HFFc6 (cell line): ENCODE measurements at places on chromosomes 7 and 10. TPM values are rescaled to one million over a fixed set of nuclear protein-coding genes. Genes with fewer than 3 reads are reported as not detected.
A peak's percentile ranks its signal among the peaks of the same experiment; 100 is the strongest.

GRCh38 chr10:52673468-52673867 lies 99.1 kb downstream of the MBL2 start:
- no peak for DNase-seq

- no peak for DNase-seq
These were observed 117.3 kb upstream of the PCBD1 start for GRCh38 chr10:71005337-71006305.

DNA sequence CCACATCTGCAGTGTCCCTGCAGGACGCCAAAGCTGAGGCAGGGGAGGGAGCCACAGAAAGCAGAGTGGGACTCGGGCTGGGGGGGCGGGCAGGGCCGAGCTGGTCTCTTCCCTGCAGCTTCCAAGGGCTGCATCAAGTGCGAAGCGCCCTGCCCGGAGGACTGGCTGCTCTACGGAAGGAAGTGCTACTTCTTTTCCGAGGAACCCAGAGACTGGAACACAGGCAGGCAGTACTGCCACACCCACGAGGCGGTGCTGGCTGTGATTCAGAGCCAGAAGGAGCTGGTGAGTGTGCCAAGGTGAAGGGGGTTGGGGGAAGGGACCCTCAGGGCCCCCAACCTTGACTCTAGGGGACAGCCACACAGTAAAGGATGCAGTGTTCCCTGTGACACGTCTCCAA lies 16.7 kb downstream of the CLEC2L start:
- DNase-seq: no peak

The ADCYAP1R1 gene
- total RNA-seq: not detected in 2 replicates

- no peak for DNase-seq
These were observed 68.4 kb upstream of the OIT3 start for GRCh38 chr10:72825163-72825562.

The WEE2 gene
- not detected in 3 replicates for total RNA-seq

GRCh38 chr7:150390205-150390604 lies 11.1 kb downstream of the ZNF775 start:
- peak; percentile 25 for DNase-seq

- DNase-seq: no peak
These were observed 18.3 kb upstream of the EIF4H start for GRCh38 chr7:74155810-74156395.

The NKX2-3 gene
- not detected in 3 replicates for total RNA-seq

- no peak for DNase-seq
These were observed 917.0 kb downstream of the TYW1 start for GRCh38 chr7:67913604-67914003.

The ZCCHC24 gene
- total RNA-seq: 33.2 to 40.2 TPM (median 36.2 TPM) in 3 replicates

The TAC1 gene
- total RNA-seq: not detected in 3 replicates

GRCh38 chr7:41292487-41292886 lies 410.4 kb downstream of the INHBA start:
- DNase-seq: no peak

The LEP gene
- not detected in 3 replicates for total RNA-seq

The LRRC61 gene
- total RNA-seq: not detected in 3 replicates

DNA sequence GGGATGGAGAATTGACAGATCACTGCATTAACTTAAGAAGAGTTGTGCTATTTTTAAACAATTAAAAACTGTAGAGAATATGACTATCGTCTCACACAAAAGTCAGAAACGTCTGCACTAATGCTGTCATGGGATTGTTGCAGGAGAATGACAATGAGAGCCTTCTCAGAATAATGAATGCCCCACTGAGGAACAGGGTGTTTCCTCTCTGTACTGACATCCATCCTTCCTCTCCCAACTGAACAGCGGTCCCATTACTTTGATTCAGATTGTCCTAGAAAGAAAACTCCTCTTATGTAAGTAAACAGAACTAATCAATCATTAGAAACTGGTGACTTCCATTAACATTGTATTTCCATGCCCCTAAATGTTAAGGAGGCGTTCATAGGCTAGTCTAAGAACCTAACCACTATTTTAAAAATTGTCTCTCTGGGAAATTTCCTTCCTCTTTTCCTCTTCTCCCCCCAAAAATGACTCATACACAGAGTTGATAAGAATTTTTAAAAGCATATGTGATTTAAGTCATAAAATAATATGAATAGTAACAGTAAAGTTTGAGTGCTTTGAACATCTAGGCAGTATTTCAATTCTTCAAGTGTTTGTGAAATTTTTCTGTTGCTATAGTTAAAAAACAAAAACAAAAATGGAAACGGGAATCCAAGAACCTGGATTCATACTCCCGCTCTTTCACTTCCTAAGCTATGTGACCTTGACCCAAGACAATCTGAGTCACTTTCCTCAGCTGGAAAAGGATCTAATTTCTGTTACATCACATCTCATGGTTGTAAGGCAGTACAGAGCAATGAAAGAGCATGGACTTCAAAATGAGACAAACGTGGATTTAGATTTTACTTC lies 12.7 kb upstream of the MACC1 start:
- DNase-seq: peak; percentile 35

GRCh38 chr7:157306846-157307838 lies 29.7 kb upstream of the DNAJB6 start:
- no peak for DNase-seq

GRCh38 chr7:80873140-80873539 lies 45.7 kb downstream of the SEMA3C start:
- no peak for DNase-seq

The CCDC3 gene
- total RNA-seq: 0.05 TPM in 1 of 3 replicates, not detected in the others

DNA sequence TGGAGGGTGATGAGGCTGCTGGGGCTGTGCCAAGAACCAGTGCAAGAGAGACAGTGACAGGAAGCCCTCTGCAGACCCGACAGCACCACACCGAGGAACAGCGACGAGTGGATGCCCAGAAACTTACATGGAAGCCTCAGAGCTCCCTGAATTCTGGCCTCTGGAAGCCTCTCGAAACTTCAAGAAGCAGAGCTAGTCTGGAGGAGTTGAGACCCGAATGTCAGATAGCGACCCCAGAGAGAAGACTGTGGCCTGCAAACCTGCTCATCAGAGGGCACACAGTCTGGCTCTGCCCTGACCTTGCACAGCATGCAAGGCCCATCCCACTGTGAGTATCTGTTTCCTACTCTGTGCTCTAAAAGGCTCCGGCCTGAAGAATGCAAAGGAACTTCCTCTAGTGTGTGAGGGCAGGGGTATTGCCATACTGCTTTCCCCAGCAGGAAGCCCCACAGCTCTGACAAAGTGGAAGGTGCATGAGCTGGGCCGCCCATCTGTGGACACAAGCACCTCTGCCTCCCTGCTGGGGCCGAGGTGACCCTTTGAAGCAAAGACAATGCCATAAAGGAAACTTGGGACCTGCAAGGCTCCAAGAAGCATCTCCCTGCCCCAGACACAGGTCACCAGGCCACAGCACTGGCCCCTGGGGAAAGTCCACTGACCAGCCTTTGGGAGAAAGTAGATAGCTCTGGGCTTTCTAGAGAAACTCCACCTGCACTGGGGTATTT lies 10.5 kb upstream of the C10orf71 start:
- no peak for DNase-seq

The TAS2R5 gene
- total RNA-seq: 0.17 TPM in 1 of 3 replicates, not detected in the others

DNA sequence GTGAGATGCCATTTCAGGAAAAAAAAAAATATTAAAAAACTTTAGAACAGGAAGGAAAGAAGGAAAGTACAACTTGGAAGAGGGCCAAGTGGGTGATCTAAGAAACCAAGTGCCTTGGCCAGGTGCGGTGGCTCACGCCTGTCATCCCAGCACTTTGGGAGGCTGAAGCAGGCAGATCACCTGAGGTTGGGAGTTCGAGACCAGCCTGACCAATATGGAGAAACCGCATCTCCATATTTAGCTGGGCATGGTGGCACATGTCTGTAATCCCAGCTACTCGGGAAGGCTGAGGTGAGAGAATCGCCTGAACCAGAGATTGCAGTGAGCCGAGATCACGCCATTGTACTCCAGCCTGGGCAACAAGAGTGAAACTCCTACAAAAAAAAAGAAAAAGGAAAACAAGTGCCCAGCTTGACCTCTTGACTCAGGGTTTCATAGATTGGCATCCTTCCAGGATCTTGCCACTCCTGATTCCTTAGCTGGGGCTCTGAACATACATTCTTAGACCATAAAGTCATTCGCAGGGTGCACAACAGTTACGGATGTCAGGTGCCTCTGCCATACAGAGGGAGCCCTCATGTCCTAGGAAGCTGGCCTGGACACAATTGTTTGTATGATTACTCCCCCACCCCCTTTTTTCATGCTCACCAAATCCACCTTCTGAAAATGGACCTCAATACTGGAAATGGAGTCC lies 2.1 kb upstream of the GUSB start:
- DNase-seq: no peak

The CYP2W1 gene
- 0.10 TPM in 1 of 2 replicates, not detected in the other for total RNA-seq

The FZD1 gene
- total RNA-seq: 9.0 to 11.3 TPM (median 9.5 TPM) in 3 replicates

DNA sequence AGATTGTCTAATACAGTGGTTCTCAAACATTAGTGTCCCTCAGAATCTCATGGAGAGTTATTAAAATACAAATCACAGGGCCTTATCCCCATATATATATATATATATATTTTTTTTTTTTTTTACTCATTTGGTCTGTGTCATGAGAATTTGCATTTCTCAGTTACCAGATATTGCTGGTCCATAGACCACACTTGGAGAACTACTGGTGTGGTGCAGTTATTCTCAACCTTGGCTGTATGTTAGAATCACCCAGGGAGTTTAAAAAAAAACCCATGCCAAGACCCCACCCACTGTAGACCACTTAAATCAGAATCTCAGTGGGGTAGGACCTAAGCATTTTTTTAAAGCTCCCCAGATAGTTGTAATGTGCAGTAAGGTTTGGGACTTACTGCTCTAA lies 179.9 kb downstream of the AUTS2 start:
- no peak for DNase-seq

- DNase-seq: no peak
These were observed 8.6 kb upstream of the SLC16A9 start for GRCh38 chr10:59718257-59718656.

DNA sequence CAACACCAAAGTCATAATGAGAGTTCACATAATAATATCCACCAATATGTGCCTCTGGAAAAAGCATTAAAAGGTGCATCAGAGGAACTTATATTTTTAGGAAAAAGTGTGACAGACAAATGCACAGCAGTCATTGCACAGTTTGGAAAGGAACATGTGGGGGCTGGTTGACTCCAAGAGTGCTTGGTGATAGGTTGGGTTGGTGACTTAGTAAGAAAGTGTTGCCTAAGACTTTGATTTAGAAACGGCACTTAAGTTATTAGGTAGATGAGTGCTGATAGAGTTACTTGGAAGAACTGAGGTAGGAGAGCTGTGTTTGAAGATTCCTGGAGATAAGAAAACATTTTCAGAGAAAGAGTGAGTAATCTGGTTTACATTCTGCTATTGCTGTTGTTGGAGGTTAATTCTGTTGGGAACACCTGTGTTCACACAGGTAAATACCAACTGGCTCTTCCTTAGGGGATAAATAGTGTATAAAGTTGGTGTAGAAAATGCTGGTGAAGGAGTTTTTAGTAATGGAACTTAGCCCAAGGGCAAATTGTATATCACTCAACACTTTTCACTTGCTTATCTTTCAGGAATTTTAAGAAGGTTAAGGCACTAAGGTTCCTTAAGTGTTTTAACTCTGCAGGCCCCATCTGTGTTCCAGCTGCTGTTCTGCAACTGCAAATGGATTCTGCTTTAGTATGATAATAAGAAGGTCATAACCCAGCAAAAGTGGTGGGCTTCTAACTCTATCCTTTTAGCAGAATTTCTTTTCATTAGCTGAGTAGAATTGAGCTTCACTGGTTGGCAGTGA lies 196.1 kb downstream of the NSUN6 start:
- DNase-seq: no peak

The CALHM1 gene
- not detected in 3 replicates for total RNA-seq

GRCh38 chr10:123425680-123426079 lies 240.5 kb upstream of the GPR26 start:
- no peak for DNase-seq
